ENCODE measurements at places on chromosomes 3 and 15.
A peak's percentile ranks its signal among the peaks of the same experiment; 100 is the strongest.

DNA sequence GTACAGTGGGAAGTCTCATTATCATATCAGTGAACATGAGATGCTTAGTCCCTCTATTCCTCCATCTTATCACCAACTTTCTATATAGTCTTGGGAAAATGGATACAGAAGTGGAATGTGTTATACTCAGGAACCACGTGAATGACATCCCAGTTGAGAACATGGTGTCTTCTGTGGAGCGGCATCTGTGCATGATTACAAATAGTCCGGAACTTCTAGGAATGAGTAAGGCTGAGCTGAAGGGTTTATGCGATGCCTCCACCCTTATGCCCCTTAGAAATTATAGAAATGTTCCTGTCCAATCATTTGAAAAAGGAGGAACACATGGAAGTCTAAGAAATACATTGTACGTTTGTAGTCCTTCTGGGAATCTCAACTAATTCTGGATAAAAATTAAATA lies 64.8 kb upstream of the TMEM108 start:
- DNase-seq, result no peak

DNA sequence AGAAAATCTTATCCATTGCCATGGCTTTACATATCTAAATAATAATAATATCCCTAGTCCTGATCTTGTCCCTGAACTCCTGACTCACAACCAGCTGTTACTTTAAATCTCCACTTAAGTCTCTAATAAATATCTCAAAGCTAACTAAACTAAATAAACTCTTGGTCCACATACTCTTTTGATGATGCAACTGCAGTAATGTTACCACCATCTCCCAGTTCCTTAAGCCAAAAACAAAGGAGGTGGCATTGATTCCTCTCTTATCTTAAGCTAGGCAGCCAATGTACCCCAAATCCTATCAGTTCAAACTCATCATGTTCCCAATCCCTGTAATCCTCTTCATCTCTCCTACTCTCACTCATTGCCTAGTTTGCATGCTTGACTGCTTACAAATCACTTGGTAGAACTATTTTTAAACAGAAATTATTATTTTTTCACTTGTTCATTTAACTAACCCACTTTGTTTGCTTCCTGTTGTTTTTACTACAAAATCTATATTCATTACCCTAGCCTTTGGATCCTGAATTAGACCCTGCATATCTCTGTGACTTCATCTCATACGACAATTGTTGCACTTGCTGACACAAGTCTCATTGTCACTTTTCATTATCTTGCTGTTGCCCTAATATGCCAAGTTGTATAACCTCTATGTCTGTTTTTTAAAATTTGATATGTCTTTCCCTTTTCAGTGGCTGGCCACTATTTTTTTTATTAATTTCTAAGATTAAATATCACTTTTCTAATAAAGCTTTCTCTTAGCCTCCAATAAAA lies 462.2 kb downstream of the ZPLD1 start:
- DNase-seq, result no peak

DNA sequence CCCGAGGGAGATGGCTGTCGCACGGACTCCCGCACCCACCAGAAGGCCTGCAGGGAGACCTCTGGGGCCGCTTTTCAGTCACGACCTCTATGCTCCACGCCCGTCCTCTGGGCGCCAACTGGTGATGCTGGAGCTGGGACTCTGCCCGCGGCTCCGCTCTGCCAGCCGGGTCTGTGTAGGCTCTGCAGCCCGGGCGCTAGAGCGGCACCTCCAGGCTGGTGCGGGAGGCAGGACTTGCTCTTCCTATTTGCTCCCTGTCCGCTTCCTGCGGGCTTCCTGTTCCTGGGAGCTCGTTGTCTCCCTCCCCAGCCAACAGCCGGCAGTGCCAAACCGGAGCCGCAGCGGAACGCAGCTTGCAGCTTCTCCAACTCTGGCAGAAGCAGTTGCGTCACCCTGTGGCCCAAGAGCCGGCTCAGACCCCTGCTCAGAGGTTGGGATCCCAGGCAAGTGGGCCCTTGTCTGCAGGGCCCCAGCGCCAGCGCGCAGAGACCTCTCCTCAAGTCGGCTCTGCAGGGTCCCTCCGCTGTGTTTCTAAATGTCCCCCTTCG lies 285.9 kb downstream of the XXYLT1 start:
- DNase-seq, result peak; percentile 64

DNA sequence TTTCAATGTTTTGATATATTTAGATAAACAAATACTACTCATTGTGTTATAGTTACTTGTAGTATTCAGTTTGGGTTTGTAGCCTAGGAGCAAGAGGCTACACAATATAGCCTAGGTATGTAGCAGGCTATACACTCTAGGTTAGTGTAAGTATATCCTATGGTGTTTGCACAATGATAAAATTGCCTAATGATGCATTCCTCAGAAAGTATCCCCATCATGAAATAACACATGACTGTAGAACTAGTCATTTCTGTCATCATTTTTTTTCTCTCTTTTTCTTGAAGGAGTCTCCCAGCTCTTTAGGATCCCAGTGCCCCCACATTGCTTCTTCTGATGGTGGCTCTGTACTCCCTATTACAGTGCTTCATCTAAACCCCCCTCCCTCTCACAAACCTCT lies 157.7 kb upstream of the CADPS start:
- peak; percentile 79 for DNase-seq

DNA sequence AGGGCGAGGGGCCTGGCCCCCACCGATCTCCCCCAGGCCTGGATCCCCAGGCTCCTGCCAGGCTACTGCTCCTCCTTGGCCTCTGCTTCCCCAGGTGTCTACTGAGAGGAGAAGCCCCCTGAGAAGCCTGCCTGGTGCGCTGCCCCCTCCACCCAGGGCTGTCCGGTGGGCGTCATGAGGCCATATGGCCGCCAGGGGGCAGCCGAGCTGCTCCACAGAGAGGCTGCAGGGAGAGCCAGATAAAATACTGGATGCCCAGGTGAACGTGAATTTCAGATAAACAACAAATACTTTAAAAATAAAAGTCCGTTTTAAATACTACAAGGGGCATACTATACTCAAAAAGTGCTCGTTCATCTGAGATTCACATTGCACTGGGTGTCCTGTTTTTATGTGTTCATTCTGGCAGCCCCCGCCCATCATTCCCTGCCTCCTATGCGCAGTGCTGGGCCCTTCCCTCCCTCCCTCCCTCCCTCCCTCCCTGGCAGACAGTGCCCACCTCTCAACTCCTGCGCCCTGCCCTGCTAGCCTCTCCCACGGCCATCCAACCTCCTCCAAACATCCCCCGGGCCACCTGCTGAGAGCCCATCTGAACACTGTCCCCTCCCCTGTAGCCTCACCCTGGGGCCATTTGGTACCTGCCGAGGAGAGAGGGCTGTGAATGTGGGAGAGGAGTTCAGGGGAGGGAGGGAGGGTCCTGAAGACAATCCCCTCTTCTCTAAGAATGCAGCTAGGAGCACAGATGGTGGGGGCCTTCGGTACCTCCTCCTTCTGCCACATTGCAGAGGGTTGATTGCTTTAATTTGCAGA lies 29.6 kb downstream of the PSTPIP1 start:
- DNase-seq, result peak; percentile 45

- DNase-seq, result no peak
These were observed 285.3 kb upstream of the RARB start for GRCh38 chr3:25142609-25143355.

- DNase-seq, result peak; percentile 92
These were observed 2.4 kb downstream of the ANAPC13 start for GRCh38 chr3:134483195-134483900.

- peak; percentile 15 for DNase-seq
These were observed 742 bp upstream of the SEMA7A start for GRCh38 chr15:74434263-74435136.

DNA sequence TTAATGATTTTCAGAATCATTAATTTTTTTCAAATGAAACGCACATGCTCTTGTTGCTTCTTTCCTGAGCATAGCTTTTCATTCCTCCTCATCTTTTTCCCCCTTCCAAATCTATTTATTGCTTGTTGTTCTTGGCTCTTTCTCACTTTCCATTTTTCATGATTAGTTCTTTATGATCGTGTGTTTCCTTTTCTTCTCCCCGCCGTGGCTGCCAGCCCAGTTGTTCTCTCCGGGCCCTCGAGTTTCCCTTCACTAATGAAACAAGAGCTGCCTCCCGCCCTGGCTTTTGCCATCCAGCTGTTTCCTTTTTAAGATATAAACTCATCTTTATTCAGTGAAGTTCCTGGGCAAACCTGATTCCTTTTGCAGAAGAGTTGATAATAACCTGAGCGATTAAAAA lies 170.2 kb upstream of the NR2F2 start:
- peak; percentile 33 for DNase-seq
